B cell (primary cell): ENCODE measurements at places on chromosomes 11 and 22. TPM values are rescaled to one million over a fixed set of nuclear protein-coding genes. Genes with fewer than 3 reads are reported as not detected.

The GVQW3 gene
- total RNA-seq = 8.2 TPM in 2 replicates

The NNMT gene
- total RNA-seq = not detected in 2 replicates

The SLC29A2 gene
- 18.5 and 20.1 TPM in 2 replicates for total RNA-seq

DNA sequence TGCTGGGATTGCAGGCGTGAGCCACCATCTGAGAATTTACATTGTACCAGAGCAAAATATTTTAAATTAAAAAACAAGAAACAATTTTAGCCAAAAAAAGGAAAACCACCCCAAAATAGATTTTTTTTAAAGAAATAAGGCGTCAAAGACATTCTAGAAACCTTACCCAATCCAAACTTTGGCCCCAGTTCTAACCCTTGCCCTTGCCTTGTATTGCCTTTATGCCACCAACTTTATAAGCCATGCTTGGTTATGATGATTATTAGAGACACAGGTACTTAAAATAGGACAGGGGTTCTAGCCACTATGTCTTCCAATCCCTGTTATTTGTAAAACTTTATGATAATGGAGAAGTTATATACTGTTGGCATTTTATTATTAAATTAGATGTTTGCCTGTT, 11.8 kb downstream of the C11orf54 start:
- H3K4me3 ChIP-seq = no peak overlapping the region
- no peak for DNase-seq
- no peaks in the 10 kb centered on the region for H3K27me3 ChIP-seq
- no peak overlapping the region for H3K27ac ChIP-seq

DNA sequence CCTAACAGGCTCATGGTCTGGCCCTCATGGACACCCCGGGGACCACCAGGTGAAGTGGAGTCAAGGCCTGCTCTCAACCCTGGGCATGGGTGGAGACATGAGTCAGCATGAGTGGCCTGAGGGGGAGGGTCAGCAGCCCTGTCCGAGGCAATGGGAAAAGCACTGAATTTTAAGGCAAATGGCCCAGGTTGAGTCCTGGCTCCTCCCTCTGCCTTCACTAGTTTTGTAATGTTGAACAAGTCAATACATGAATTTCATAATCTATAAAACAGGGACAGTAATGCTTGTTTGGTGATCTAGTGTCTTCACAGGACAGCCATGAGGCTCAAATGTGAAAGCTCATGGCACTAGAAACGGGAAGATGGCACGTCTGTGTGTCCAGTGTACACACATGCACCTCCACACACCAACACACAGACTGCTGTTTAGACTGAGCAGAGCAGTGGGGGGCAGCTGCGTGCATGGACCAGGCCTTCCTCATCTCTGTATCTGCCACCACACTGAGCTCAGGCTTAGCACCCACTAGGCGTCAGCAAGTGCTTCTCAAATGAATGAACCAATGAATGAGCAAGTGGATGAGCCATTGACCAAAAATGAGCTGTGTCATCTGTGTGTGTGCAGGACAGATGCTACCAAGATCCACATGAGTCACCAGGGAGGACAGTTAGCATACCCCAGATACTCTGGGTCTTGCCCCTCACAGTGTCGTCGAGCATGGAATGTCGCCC, 63.4 kb downstream of the NRXN2 start:
- H3K27me3 ChIP-seq = no peaks in the 10 kb centered on the region
- no peak for DNase-seq
- peaks cover 16% of the 10 kb centered on the region for H3K4me1 ChIP-seq
- H3K36me3 ChIP-seq = no peaks in the 10 kb centered on the region

GRCh38 chr22:34294476-34294875, 374.2 kb upstream of the LARGE1 start:
- no peak for DNase-seq
- no peak overlapping the region for H3K27ac ChIP-seq
- no peaks in the 10 kb centered on the region for H3K4me1 ChIP-seq
- H3K4me3 ChIP-seq = no peak overlapping the region
- no peaks in the 10 kb centered on the region for H3K36me3 ChIP-seq

DNA sequence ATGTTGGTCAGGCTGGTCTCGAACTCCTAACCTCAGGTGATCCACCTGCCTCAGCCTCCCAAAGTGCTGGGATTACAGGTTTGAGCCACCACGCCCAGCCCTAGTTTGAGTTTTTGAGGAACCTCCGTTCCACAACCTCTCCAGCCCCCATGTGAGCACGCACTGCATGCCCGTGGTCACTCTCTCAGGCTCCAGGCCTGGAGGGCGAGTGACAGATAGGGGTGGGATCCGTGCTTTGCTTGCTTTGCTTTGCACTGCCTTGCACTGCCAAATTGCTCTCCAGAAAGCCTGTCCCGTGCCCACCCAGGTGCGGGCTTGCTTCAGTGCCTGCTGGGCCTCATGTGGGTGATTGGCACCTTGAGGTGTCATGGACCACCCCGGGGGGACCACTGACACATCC, 29.9 kb downstream of the FGF4 start:
- no peak overlapping the region for H3K27ac ChIP-seq
- no peak for DNase-seq
- H3K4me1 ChIP-seq = no peaks in the 10 kb centered on the region
- no peaks in the 10 kb centered on the region for H3K36me3 ChIP-seq
- no peaks in the 10 kb centered on the region for H3K27me3 ChIP-seq

DNA sequence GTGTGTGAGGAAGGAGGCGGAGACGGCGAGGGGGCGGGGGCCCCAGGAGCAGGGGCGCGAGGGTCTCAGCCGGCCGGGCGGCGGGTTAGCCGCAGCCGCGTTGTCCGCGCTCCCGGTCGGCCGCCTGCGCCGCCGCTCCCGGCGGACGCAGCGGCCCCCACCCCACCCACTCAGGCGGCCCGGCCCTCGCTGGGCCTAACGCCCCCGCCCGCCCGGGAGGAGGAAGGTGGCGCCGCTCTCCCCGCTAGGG, at the start of gene FCHSD2:
FCHSD2 (minus strand) TSS at position 191 of the 250 bp plus-strand sequence. CDS start 441 bp downstream, outside the sequence.
- H3K36me3 ChIP-seq = peaks cover 24% of the 10 kb centered on the region
- H3K27ac ChIP-seq = peak within 1 kb of the TSS; percentile 93
- H3K4me1 ChIP-seq = peaks cover 71% of the 10 kb centered on the region
- H3K4me3 ChIP-seq = peak within 1 kb of the TSS; percentile 84

GRCh38 chr11:120391854-120392253, 55.6 kb downstream of the ARHGEF12 start:
- no peaks in the 10 kb centered on the region for H3K27me3 ChIP-seq
- H3K27ac ChIP-seq = no peak overlapping the region
- H3K4me1 ChIP-seq = no peaks in the 10 kb centered on the region
- H3K4me3 ChIP-seq = no peak overlapping the region
- no peak for DNase-seq

DNA sequence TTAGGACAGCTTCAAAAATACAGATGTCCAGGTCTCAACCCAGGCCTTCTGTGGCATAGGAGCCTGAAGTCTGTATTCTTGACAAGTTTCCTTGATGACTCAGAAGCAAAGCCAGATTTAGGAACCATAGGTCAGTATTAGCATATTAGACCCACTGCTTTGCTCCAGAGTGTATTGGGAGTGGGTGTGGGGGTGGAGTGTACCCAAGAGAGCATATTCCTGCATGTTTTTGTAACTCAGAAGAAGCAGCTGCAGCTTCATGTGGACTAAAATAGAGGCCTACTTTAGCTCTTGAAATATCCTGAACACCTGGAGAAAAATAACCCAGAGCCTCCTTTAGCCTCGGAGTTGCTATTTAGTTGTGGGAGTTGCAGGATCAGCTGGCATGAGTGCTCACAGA, 106.7 kb downstream of the CCDC81 start:
- no peak for DNase-seq
- H3K4me1 ChIP-seq = no peaks in the 10 kb centered on the region
- no peaks in the 10 kb centered on the region for H3K36me3 ChIP-seq

DNA sequence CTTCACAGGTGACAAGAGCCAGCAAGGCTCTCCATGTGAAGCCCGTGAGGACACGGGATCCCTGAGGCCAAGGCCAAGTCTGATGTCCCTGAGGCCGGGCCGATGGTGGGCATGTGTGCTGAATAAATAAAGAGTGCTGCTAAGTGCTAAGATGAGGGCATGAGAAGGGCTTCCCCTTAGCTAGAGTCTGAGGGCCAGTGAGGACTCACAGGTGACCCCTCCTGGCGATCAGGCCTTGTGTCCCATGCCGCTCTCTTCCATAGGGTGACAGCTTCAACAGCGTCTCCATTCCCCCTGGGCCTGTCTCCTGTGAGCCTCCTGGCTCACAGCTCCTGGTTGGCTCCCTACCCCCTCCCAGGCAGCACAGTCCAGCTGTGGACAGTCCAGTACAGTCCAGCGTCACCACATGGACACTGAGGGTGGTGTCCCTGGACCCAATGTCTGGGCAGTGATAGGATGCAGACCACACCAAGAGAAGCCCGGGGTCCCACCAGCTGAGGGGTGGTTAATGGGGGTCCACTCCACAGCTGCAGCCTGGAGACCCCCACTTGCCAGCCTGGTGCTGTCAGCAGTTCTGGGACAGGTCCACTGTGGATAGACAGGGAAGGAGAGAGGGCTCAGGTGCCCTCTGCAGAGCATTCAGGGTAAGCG, 1033.2 kb downstream of the TBC1D22A start:
- DNase-seq = no peak
- no peaks in the 10 kb centered on the region for H3K36me3 ChIP-seq
- no peaks in the 10 kb centered on the region for H3K27me3 ChIP-seq
- no peak overlapping the region for H3K4me3 ChIP-seq
- H3K27ac ChIP-seq = no peak overlapping the region
- no peaks in the 10 kb centered on the region for H3K4me1 ChIP-seq

GRCh38 chr11:126525702-126526101, 170.2 kb downstream of the ST3GAL4 start:
- no peaks in the 10 kb centered on the region for H3K27me3 ChIP-seq
- DNase-seq = no peak
- no peak overlapping the region for H3K4me3 ChIP-seq
- no peaks in the 10 kb centered on the region for H3K4me1 ChIP-seq
- H3K27ac ChIP-seq = no peak overlapping the region
- no peaks in the 10 kb centered on the region for H3K36me3 ChIP-seq
